ENCODE measurements at places on chromosomes 1 and 21.

- DNase-seq: no peak
Measured at GRCh38 chr1:111770916-111771315, 15.2 kb downstream of the DDX20 start.

GRCh38 chr1:187654635-187655034 lies 825.9 kb downstream of the PLA2G4A start:
- DNase-seq: no peak

DNA sequence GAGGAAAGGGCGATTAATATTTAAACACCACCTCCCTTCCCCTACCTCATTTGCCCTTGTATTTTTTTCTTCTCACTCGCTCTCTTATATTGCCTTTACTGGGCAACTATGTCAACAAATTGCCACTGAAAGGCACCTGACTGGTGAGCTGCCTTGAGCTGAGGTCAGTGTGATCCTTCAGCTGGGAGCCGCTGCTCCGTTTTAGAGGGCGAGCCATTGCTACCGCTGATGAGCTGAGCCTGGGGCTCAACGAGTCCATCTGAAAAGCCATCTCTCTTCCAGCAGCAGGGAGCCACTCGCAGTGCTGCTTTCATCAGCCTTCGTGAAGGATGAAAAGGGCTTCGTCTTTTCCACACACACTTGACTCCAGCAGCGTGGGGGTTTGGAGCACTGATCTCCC lies 108.0 kb upstream of the KIF26B start:
- no peak for DNase-seq

- DNase-seq: no peak
Measured at GRCh38 chr1:224381880-224382548, 25.3 kb downstream of the CNIH4 start.

DNA sequence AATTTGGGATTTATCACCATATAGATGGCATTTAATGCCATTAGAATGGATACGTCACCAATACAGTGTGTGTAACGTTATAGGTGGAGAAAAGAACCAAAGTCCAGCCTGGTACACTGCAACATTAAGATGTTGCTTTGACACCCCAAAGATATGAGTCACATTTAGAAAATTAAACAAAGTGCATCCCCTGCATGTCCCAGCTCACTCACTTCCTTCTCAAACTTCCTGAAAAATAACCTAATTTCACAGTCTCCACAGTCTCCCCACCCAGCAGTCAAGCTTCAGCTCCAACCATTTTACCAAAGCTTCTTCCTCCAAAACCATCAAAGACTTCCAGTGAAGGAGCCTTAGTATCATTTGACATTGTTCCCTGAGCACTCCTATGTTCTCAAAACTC lies 111.9 kb downstream of the OMA1 start:
- DNase-seq: no peak

- DNase-seq: no peak
Measured at GRCh38 chr1:48678710-48679505, 97.8 kb downstream of the BEND5 start.

DNA sequence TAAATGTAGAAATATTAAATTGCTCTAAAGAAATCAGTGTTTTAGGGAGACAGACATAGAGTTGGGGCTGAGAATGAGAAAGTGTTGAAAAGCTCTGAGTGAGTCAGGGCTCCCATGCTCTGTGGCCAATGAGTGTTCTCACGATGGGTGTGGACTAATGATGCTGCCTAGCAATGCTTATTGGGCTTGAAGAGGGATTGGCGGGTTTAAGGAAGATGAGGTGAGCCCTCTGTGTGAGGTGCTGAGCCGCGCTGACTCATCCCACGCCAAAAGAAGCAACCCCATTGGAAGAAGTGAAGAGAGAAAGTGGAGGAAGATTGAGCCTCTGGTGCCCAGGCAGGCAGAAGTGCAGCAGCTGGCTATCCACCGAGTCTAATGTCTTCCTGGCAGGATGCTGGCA lies 65.1 kb upstream of the DPT start:
- no peak for DNase-seq

DNA sequence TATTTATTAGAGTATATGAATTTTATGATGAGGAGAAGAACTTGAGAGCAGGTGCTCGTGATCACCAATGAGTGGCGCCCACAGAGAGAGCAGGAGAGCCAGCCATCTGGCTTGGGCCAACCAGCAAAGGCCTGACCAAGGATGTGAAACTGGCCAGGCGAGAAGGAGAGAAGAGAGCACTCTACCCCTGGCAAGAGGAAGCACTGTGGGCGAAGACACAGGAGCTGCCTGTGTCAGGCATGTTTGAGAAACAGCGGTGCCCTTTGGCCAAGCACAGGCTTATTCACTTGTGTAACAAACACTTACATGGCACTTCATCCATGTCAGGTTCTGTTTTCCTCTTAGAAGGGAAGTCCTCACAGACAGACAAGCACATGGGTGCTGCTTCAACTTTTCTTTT lies 4.2 kb upstream of the SIPA1L2 start:
- no peak for DNase-seq

DNA sequence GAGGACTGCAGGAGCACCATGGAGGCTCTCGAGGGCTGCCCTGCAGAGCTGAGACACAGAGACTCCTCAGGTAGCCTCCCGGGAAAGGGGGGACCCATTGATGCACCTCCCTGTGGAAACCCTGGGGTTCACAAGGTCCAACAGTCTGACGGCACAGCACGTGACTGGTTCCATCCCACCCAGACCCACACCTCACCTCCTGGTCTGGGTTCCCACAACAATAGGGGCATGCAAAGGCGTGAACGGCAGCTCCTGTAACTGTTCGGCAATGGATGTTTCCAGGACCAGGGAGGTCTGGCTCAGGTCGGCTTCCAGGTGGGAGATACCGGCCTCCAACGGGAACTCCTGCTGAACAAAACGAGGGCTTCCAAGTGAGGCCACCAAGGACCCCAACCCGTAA lies 86.8 kb downstream of the NPHP4 start:
- no peak for DNase-seq

DNA sequence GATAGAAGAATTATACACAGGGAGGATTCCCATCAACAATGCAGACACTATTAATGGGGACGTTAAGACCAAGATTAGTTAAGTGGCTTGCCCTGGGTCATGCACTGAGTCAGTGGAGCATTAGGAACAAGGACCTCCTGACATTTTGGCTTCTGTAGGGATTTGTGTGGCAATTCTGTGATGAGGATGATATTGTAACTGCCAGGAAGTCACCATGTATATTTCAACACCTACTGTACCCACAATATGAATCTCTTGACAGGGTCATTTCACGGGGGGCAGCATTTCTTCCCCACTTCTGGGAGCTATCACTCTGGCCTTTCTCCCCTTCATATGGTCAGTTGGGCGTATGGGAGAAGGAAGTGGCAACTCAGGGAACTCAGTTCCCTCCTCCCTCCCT lies 134.9 kb downstream of the RUNX1 start:
- no peak for DNase-seq

- no peak for DNase-seq
Measured at GRCh38 chr1:176696109-176696508, 233.1 kb downstream of the PAPPA2 start.

DNA sequence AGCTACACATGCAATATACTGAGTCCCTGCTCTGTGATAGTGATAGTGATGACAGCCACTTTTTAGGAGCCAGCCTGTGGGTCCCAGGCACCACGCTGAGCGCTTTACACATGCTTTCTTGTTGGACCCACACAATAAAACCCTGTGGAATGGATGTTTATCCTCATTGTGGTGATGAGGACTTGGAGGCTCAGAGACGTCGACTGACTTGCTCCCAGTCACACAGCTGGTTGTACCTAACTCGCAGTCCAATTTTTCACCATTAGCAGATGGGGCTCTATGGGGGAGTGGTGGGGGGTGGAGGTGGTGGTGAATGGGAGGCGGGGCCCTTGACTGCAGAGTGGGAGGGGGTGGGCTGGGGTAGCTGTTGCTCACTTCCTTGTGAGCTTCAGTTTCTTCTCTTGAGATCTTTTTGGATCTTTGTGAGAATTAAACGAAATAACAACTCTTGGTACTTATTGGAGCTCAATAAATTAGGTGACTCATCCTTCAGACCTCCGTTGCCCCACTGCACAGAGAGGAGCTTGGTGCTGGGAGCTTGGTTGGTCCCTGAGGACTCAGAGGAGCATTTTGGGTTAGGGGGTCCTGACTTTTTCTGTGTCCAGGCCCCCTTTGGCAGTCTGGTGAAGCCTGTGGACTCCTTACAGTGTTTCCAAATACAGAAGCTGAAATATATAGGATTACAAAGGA lies 61.8 kb upstream of the CD1D start:
- DNase-seq: no peak

- no peak for DNase-seq
Measured at GRCh38 chr1:71463144-71463543, 382.3 kb upstream of the ZRANB2 start.

- DNase-seq: no peak
Measured at GRCh38 chr1:166882893-166883292, 6.8 kb upstream of the TADA1 start.

GRCh38 chr1:31607360-31607759 lies 10.1 kb upstream of the HCRTR1 start:
- no peak for DNase-seq

DNA sequence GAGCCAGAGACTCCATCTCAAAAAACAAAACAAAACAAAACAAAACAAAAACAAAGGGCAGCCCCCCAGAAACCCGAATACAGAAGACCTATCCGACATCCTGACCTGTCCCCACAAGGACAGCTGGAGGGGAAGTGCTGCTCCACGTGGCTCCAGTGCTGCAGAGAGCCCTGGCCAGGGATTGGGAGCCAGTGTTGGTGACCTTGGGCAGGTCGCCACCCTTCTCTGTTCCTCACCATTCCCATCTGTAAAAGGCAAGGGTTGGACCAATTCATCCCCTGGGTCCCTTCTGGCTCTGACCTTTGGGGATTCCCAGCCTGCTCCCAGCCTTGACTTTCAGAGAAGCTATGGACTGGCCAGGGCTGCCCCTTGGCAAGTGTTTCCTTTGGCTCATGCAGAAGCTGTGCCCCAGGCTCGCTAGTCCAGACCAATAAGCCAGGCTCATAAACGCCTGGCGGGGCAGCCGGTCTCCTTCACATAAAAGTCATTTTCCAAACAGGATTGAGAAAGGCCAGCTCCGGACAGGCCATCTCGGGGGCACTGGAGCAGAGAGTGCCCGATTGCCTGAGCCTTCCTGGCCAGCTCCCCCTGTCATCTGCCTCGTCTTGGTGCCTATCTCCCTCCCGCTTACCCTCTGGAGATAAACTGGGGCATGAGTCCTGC lies 20.0 kb upstream of the PADI1 start:
- DNase-seq: no peak

GRCh38 chr1:33633019-33633801 lies 160.8 kb downstream of the ZSCAN20 start:
- peak; percentile 82 for DNase-seq

DNA sequence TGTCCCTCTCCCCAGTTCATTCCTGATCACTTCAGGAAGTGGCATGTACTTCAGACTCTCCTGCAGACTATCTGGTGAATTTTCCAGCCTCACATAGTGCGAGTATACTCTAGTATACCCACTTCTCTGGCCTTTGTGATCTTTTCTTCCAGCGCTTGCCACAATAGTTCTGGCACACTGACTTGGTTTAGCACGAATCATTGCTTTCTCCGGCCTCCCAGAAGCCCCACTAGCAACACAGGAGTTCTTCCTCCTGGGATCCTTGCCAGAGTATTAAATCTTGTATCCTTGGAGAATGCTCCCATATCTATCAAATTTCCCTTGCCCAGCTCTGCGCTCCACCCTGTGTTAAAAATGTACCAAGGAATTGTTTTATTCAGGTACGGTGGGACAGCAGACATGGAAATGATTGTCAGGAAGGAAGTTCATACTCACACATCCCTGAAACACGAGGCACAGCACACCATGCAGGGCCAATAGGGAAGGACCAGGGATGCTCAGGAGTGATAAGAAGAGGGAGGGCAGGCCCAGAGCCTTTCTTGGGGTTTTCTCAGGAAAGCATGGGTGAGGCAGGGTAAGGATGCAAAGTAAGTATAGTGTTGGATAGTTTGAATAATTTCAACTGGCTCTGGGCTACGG lies 136.7 kb downstream of the ADSS2 start:
- no peak for DNase-seq

DNA sequence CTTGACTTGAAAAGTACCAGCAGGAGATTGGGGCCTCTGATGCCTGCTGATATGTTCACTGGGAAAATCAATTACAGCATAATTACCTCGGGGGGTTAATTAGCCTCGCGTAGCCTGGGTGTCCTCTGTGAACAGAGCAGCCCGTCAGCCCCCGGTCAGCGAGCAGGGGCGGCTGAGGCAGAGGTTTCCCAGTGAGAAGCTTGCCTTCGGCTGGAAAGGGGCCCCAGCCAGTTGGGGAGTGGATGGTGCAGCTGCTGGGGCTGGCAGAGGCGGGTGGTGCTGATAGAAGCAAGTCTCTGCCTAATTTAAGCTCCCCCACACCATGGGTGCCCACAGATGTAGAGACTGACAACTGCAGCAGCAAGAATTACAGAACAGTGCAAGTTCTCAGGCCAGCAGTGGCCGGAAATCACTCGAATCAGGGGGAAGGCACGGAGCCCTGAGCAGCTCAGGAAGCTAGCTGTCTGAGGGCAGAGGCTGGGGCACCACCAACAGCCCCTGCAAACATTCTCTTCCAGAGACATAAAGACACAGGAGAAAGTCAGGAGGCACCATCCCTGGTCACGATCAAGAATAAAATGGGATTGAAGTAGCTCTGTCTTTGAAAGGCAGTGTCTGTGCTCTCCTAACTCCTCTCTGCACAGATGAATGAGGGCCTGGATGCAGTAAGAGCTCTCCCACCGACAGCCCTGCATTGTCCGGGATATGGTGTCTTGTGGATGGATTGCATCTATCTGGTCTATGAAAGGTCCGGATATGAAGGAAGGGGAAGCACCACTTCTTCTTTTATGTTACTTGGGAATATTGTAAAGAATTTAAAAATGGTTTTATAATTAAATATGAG lies 166.5 kb upstream of the CD34 start:
- no peak for DNase-seq

DNA sequence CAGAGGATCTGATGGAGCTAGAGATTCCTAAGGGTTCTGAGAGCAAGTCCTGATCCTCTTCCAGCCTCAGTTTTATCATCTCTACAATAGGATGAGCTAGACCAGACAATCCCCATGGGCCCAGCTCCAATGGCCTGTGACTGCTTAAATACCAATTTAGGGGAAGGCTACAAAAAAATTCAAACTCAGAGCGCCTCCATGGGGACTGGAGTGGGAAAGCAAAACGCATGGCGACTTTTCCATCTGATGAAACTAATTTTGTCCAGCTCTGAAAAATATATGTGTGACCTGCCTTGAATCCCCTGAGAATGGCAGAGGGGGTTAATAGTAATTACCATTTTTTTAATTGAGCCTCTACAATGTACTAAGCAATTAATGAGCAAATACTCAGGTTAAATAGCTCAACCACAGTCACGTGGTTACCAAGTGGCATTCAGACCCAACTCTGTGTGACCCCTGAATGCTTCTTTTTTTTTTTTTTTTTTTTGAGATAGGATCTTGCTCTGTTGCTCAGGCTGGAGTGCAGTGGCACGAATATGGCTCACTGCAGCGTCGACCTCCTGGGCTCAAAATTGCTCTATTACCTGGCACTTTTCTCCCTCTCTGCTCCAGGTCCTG lies 8.4 kb downstream of the EXTL1 start:
- DNase-seq: no peak

GRCh38 chr1:15350551-15351200 lies 59.0 kb upstream of the EFHD2 start:
- DNase-seq: no peak

- DNase-seq: no peak
Measured at GRCh38 chr21:17580319-17580718, 32.4 kb downstream of the BTG3 start.

GRCh38 chr1:180974236-180974635 lies 48.4 kb downstream of the STX6 start:
- no peak for DNase-seq

All from activated CD8-positive, alpha-beta memory T cell treated with anti-CD3 and anti-CD28 coated beads, Interleukin-2, amount 50 U/mL, for 4 hours (primary cell).